ENCODE measurements at places on chromosomes 13 and 19.

DNA sequence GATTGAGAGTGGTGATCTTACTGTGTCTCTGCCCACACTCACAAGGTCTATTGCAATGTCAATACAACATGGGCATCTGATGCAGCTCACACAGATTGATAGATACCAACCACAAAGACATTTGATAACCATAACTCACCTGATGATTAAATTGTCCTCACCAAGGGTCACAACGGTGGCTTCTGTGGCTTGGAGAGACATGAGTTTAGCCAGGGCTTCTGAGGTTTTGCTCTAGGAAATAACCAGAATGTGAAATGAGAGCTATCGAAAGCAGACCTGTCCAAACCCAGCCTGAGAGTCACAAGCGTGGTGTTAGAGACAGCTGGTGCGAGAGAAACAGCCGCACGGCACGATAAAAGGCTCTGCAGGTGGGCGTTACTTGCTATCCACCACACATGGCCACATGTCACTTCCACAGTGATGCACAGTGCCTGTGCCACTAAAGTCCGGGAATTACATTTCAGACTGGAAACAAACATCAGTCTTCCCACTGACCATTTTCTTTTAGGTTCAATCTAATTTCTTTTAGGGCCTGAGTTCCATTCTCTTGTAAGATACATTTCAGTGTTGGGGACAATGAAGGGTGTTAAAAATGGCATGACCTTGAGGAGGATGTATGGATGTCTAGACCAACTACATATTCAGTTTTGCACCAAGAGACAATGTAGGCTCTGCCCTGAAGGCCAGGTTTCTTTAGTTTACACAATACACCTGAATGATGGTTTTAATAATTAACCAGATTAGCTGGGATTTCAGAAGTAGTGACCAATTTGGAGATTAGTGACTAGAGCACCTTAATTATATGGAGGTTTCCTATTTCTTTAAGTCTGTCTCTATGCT lies 53.7 kb downstream of the ATP7B start:
- peak; percentile 32 for DNase-seq

DNA sequence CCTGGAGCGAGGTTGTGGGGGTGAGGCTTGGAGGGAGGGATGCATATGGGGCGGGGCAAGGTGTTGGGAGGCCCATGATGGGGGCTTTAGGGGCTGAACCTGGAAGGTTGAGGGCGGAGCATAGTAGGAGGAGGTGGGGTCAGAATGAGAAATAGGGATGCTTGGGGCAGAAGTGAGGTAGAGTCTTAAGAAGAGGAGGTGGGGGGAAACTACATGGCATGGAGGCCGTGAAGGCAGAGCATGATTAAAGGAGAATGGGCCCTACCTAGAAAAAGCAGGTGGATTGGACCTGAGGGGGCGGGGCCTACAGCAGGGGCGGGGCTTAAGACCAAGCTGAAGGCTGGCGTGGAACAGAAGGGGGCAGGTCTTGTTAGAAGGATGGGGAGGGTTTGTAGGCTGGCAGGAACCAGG lies 799 bp downstream of the NR1H2 start:
- no peak for DNase-seq

- DNase-seq: peak; percentile 95
These were observed at the start of the genes HSD11B1L and MICOS13 for GRCh38 chr19:5680437-5681368. TSS of gene HSD11B1L (plus strand) at chr19:5681027. CDS start at chr19:5684833, 3,806 bp downstream. TSS of gene MICOS13 (minus strand) at chr19:5680516. CDS start at chr19:5680486, 30 bp downstream.

DNA sequence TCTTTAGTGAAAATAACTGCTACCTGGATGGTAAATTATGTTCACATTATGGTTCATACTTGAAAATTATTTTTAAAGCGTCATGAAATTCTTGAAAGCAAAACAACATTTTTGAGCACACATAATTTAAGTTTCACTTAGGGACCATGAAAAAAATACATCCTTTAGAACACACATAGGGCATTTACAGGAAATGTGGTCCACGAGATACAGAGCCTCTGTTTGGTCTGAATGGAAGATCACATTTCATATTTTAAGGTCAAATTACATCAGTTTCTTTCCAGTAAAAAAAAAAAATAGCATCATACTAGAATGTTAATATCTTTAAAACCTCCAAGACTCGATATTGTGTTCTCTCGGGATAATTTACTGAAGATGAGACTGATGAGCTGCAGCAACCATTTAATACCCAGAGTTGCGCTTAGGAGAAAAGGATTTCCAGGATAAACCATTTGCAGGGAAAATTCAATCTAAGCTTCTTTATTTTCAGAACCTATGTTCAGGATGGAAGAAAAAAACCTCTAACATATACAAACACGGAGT lies 720.7 kb downstream of the DIAPH3 start:
- no peak for DNase-seq

DNA sequence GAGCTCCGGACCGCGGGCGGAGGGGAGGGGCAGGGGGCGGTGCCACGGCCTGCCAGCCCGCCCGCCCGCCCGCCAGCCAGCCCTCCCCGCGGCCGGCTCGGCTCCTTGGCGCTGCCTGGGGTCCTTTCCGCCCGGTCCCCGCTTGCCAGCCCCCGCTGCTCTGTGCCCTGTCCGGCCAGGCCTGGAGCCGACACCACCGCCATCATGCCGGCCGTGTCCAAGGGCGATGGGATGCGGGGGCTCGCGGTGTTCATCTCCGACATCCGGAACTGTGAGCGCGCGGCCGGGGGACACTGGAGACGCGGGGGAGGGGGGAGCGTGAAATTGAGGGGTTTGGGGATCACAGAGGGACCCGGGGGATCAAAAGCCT lies at the start of gene AP2A1:
AP2A1 (plus strand) TSS at position 72 of the 370 bp plus-strand sequence; CDS start at position 205, 133 bp downstream.
- DNase-seq: no peak

DNA sequence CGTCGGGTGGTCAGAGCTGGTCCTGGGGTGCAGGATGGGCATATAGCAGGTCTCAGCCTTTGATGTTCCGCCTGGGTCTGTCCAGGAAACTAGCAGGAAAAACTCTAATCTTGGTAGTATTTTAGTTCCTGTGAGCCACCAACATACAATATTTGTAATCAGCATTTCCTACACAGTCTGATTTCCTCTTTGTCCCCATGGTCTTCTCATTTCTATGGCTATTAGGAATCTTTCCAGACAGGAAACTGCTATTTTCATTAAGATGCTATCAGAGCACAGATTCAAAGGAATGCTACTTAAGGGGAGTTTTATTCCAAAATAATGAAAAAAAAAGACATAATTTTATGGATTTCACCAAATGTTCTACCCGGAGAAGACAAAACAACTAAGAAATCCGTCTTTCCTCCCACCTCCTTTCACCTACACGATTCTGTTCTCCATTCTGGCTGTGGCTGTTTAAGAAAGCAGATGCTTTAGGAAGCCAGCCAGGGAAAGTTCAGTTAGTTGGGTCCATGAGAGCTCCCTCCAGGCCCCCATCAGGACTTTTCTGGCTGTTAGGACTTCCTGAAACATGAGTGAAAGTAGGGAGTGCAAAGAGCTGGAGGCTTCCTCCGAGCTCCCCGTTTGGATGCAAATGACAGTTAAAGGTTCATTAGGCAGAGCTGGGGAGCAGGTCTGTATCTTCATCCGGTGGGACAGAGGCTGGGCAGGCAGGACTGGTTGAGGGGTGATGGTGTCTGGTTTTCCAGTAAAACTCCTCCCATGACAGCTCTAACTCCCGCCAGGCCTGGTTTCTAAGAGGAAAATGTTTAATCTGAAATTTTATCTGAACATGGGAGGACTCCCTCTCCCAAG lies 36.3 kb downstream of the SHISA2 start:
- DNase-seq: no peak

GRCh38 chr19:5487222-5487621 lies 32.0 kb downstream of the ZNRF4 start:
- no peak for DNase-seq

- no peak for DNase-seq
These were observed 5.9 kb upstream of the CACNG7 start for GRCh38 chr19:53903055-53903680.

GRCh38 chr13:30895773-30896172 lies 10.3 kb upstream of the MEDAG start:
- DNase-seq: no peak

DNA sequence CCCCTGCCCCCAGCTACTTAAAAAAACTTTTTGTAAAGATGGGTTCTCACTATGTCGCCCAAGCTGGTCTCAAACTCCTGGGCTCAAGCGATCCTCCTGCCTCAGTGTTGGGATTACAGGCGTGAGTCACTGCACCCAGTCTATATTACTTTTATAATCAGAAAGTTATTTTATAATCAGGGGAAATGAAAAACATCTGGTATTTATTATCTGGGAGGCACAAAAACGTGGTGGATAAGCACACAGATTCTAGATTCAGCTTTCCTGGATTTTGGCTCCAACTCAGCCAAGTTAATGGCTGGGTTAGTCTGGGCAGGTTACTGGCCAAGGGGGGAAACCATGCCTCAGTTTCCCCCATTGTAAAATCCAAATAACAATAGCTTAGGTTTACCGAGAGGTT lies 24.7 kb downstream of the KEAP1 start:
- no peak for DNase-seq

DNA sequence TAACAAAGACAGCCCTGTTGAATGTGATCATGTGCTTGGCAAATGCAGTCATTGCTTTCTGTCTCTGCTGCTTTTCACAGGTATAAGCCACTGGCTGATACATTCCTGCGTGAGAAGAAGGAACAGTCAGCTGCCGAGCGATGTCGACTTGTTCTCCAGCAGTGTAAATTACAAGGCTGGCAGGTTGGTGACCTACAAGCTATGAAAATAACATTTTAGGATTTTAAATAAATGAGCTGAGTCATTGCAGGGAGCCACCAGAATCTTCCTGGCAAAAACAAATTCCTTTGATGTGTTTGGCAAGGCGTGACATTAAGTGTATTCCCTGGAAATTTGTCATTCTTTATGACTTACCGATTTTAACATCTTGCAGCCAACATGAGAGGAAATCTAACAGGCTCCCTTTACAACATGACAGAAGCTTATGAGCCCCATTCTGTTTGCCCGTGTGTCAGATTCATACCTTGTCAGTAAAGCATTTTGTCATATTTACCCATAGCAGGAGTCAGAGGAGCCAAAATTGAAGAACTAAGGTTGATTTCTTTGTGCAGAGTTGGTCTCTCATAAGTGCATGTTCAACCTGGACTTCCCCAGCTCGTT lies 471.4 kb downstream of the MYO16 start:
- no peak for DNase-seq

- DNase-seq: no peak
These were observed 47.9 kb downstream of the CERS4 start for GRCh38 chr19:8257052-8257443.

- DNase-seq: no peak
These were observed 9.2 kb downstream of the GJA3 start for GRCh38 chr13:20151612-20152011.

DNA sequence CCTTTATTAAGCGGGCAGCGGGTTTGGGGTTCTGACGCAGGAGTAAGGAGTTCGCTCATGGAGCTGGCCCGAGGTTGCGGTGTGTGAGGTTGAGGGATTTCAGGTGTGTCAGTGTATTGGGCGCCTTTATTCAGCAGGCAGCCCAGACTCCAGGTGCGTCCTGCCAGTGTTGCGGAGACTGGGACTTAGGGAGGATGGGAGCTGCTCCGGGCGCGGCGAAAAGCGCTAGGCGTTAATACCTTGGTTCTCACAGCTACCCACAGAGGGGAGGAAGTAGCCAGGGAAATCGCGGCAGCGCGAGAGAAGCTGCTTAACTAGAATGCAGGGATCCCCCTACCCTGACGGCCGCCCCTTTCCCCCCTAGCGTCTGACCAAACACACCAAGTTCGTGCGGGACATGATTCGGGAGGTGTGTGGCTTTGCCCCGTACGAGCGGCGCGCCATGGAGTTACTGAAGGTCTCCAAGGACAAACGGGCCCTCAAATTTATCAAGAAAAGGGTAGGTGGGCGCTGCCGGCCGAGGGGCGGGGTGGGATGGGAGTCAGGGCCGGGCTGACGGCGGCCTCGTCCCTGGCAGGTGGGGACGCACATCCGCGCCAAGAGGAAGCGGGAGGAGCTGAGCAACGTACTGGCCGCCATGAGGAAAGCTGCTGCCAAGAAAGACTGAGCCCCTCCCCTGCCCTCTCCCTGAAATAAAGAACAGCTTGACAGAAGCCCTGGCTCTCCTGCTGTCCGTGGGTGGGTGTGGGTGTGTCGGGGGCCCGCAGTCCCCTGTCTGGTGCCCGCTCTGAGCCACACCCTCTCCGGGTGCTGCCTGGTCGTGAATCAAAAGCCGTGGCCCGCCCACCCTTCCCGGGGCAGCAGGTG lies 1.1 kb downstream of the RPL36 start:
- no peak for DNase-seq

DNA sequence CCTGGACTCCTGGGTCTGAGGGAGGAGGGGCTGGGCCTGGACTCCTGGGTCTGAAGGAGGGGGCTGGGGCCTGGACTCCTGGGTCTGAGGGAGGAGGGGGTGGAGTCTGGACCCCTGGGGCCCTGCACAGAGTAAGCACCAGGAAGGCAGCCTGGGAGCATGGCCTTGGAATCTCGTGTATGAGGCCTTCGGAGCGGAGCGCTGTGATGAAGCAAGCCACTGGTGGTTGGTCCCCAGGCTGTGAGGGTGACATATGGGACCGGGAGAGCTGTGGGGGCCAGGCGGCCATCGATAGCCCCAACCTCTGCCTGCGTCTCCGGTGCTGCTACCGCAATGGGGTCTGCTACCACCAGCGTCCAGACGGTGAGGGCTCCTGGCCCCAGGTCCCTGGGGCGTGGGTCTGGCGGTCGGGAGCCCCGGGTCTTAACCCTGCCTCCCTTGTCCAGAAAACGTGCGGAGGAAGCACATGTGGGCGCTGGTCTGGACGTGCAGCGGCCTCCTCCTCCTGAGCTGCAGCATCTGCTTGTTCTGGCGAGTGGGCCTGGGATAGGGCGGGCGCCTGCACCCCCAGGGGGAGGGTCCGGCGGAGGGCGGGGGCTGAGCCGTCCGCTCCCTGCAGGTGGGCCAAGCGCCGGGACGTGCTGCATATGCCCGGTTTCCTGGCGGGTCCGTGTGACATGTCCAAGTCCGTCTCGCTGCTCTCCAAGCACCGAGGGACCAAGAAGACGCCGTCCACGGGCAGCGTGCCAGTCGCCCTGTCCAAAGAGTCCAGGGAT lies 918 bp downstream of the TMEM190 start:
- DNase-seq: no peak

DNA sequence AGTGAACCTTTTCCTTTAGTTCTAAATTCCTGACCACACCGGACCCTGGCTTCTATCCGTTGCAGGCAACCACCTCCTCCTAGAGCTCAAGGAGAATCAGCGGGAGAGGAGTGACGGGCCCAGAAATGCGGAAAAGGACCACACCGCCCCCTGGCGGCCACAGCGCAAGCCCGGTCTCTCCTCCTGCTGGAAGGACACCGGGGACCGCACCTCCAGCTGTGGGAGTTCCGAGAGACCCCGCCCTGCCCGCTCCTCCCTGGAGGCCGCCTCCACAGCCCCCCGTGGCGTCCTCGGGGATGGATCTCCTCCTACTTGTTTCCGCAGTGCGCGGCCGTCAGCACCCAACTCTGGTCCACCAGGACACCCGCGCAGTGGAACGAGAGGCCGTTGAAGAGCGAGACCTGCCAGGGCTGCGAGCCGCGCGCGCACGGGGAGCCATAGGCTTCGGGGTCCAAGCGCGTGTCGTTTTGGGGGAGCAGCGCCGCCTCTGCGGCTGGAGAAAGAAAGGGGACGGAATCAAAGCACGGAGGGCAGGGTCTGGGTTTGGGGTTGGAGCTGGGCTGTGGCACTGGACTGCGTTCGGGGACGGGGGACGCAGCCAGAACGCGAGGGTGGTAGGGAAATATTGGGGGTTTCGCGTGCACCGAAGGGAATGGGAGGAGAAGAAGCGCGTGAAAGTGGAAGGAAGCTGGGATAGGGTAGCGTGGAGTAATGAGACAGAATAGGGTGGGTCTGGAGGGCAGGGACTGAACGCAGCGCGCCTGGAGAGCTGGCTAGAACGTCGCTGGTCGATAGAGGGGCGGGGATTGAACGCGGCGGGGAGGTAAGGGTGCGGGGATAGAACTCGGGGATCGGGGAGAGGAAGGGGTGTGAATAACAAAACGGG lies 2.5 kb downstream of the KLK10 start:
- DNase-seq: no peak

GRCh38 chr13:22040810-22041364 lies 370.0 kb downstream of the FGF9 start:
- DNase-seq: no peak
